ENCODE measurements at places on chromosomes 4 and X.

- no peak for DNase-seq
These were observed 14.3 kb downstream of the SHROOM3 start for GRCh38 chr4:76449362-76449767.

GRCh38 chr4:40193578-40193977, 3.3 kb upstream of the RHOH start:
- no peak for DNase-seq

- DNase-seq, result no peak
These were observed 41.5 kb downstream of the RAB40AL start for GRCh38 chrX:102978594-102978993.

- DNase-seq, result no peak
These were observed 72.0 kb downstream of the IL1RAPL1 start for GRCh38 chrX:28659269-28659668.

GRCh38 chr4:131288441-131288840, 1860.7 kb upstream of the PCDH10 start:
- no peak for DNase-seq

DNA sequence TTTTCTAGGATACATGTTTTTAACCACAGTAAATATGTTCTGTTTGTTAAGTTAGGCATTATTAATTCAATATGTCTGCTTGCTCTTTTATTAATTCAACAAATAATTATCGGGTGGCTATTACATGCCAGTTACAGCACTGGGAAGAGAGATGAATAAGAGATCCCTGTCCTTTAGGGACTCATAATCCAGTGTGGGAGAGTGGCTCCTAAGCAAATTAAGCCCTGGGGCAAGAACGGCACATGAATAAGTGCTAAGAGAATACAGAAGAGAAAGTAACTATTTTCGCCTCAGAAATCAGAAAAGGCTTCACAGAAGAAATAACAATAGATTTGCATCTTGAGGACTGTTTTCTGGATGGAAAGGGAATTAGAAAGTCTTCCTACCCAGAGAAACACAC, 236.7 kb downstream of the NR3C2 start:
- no peak for DNase-seq

DNA sequence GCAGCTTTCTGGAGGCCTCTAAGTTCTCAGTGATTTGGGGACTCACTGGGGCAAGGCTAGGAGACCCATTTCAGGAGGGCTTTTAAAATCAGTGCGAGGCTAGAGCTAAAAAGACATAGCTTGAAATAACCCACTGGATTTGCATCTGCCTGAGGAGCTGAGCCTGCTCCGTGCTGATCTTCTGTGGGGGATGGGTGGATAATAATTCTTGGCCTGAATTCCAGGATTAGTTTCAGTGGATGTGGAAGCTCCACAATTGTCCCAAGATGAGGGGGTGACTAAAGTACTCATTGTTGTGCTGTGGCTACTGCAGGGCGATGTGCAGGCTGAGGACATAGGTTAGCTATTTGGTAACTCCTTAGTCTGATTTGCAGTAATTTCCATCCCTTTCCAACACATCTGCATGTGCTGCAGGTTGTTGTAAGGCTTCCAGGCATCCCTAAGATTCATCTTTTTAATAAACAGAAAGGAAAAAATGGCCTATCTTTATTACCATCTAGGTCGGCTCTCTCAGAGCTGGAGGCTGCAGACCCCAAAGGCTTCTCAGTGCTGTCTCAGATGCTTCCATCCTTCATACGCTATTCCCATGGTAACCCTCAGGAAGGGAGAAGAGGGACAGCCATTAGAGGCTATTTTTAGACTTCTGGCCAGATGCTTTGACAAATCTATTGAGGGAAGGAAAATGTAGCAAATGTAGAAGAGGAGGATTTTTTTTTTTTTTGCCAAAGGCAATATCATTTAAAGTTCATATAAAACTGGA, 63.4 kb downstream of the GRXCR1 start:
- no peak for DNase-seq

GRCh38 chr4:173013232-173013930, 155.2 kb upstream of the GALNT7 start:
- no peak for DNase-seq

GRCh38 chr4:81874661-81875515, 403.2 kb upstream of the RASGEF1B start:
- no peak for DNase-seq

- DNase-seq, result no peak
These were observed 21.2 kb downstream of the HERC3 start for GRCh38 chr4:88613417-88613875.

- DNase-seq, result no peak
These were observed 44.0 kb upstream of the EFNB1 start for GRCh38 chrX:68784816-68785215.

- no peak for DNase-seq
These were observed 9.3 kb upstream of the SAT1 start for GRCh38 chrX:23773601-23774175.
